Femur (tissue), 1 donor: ENCODE measurements at places on chromosomes 7 and 10.

- no peak for DNase-seq
Measured at GRCh38 chr7:48760528-48761265, 163.7 kb upstream of the CDC14C start.

DNA sequence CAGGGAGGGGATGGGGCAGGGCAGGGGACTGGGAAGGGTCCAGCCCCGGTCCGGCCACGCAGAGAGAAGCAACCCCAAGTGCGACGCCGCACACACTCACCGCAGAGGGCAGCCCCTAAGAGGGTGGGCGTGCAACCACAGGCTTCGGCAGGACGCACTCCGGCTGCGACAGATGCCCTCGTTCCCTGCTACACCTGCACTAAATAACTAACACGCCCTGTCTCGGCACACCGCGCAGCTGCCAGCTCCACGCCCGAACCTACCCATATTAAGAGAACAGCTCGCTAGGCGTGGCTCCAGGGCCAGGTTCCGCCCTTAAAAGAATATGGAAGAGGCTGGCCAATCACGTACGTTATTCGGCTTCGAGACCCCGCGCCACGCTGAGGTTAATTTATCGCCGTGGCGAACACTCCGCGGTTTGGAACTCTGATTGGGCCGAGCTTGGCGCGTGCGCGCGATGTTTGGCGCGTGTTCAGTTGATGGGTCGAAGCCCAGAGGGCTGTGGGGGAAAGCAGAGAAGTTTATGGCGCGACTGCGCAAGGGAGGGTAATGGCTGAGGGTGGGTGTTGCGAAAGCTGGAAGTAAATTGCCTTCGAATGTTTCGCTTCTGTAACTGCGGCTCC is 91.1 kb downstream of the OR13A1 start:
- no peak for DNase-seq

GRCh38 chr7:112080978-112081377 is 125.2 kb downstream of the DOCK4 start:
- peak; percentile 34 for DNase-seq

DNA sequence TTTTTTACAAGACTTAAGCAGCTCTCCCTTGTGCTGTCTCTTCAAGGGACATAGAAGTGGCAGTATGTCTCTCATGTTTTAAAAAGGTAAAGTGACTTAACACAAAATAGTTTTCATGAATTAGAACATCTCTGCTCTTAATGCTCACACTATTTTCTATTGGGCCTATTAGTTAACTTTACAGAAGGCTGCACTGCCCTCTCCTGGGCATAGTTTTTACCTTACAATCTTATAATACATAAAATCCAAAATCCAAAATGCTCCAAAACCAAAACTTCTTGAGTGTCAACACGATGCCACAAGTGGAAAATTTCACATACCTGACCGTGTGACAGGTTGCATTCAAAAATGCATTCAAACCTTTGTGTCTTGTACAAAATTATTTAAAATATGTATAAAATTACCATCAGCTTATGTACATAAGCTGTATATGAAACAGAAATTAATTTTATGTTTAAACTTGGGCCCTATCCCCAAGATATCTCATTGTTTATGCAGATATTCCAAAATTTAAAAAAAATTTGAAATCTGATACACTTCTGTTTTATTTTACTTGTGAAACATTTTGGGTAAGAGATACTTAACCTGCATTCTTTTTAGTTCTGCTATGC is 25.8 kb downstream of the TES start:
- DNase-seq: peak; percentile 44

DNA sequence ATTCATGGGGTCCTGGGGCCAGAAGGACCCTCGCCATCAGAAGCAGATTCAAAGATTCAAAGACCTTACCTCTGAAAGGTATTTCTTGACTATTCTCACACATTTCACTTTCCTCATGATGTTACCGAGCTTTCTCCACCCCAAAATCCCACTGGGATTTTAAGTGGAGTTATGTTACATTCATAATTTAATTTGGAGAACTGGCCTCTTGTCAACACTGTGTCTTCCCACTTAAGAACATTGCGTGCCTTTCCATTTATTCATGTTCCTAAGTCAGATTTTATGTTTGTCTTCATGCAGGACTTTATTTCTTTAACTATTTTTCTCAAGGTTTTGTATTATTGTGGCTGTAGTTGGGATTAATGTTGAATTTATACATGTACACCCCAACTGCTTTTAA is 123.5 kb upstream of the BMPER start:
- DNase-seq: no peak

DNA sequence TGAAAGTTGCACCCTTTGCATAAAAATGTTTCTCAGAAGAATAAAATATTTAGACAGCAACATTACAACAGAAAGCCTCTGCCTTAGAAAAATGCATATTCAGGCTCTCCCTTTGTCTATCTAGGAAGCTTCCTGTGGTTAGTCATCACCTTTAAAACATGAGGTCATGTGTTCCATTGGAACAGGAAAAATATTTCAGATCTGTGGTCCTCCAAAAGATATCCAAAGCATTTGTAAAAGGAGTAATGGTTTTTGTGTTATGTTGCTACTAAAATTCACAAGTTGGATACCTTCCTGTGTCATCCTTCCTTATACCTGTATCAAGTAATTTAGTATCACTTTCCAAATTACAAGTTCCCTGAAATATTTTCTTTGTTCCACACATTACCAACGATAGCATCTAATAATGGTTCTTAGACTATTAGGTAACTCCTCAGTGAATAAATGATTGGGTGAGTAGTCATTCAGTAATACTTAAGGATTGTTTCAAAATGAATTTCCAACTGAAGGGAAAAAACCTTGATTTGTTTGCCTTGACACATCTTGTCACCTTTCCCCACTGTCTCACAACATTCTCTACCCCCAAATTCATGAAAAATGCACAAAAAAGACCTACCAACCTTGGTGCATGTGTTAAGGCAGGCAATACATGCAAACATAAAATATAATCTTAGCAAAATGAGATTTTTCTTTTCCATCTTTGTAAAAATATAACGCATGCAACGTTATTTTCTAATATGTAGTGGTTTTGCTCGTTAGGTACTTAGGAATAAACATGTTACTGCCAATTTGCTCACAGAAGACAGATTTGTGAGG is 19.7 kb upstream of the RHOBTB1 start:
- DNase-seq: no peak

GRCh38 chr10:126147866-126148587 is 240.2 kb downstream of the ADAM12 start:
- peak; percentile 60 for DNase-seq

DNA sequence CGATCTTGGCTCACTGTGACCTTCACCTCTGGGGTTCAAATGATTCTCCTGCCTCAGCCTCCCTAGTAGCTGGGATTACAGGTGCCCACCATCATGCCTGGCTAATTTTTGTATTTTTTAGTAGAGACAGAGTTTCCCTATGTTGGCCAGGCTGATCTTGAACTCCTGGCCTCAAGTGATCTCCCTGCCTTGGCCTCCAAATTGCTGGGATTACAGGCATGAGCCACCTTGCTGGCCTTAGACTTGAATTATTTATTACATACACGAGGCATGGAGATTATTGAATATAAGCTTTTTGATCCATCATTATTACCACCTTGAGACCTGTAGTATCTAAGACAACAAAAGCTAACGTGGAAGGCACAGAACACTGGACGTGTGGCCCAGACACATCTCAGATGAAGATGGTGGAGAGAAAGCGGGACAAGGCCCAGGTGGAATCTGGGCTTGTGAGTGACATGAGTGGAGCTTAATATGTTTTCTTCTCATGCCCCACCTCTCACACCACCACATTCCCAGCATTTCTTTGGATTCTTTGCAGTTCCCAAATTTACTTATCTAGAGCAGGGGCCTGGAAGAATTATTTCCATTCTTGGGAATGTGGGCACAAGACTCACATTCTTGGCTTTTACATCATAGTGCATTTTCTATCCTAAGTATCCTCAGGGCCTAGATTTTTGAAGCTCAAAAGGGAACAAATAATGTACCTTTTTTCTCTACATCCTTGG is 76.6 kb downstream of the SUGCT start:
- no peak for DNase-seq

GRCh38 chr10:6208799-6209235 is 6.1 kb downstream of the PFKFB3 start:
- DNase-seq: no peak

DNA sequence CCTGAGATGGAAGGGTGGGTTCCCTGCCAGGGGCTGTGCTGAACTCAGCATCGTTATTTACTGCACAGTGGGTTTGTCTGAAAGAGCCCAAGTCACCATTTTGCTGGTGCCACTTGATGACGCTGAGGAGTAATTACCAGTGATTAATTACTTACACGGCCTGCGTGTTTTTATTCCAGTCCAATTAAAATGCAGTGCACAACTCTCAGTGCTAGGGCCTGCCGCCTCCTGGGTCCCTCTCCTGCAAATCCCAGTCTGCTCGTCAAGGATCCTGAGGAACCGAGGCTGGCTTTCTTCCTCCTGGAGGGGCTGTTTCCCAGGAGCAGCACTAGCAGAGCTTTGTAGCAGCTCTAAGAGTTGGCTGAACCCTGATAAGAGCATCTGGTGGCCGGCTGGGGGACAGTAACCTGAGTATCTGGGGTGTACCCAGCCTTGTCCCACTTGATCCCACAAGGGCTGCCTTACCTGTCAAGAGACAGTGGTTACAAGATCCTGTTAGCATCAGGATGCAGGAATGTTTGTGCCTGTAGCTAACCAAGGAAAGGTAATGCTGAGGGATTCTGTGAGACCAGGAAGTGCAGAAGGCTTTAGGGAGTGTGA is 45.1 kb upstream of the LRRC4 start:
- no peak for DNase-seq

DNA sequence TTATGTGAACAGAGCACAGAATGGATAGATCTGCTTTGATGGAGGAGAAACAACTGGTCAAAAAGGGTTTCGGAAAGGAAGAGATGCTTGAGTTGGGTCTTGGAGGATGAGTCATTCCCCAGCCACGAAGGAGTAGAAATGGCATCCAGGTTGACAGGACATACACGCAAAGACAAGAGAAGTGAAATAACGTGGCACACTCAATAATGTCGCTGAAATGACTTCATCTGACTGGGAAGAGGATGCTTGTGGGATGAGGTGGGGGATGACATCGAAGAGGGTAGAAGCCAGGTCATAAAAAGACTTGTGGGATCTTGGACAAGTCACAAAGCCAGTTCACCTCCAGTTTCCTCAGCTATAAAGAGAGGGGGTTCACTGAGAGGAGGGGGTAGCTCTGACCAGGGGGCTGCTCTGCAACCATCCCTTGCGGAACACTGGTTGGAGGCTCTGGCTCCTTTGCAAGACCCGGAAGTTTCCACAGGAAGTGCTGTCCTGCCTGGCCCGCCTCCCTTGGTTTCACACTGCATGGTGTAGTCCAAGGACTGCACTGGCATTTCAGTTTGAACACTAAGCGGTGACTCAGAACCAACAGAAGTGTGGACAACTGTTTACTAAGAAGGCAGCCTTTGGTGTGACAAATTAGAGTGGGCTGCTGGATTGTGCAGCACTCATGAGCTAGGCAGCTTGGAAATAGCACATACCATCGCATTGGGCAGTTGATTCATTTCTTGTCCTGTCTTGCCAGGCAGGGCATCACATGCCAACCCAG is 189.9 kb upstream of the ADO start:
- DNase-seq: no peak

- no peak for DNase-seq
Measured at GRCh38 chr7:98551611-98552273, 65.3 kb upstream of the NPTX2 start.

- no peak for DNase-seq
Measured at GRCh38 chr10:44703241-44704155, 207.6 kb upstream of the TMEM72 start.

GRCh38 chr7:133150760-133151159 is 68.9 kb upstream of the CHCHD3 start:
- DNase-seq: no peak

DNA sequence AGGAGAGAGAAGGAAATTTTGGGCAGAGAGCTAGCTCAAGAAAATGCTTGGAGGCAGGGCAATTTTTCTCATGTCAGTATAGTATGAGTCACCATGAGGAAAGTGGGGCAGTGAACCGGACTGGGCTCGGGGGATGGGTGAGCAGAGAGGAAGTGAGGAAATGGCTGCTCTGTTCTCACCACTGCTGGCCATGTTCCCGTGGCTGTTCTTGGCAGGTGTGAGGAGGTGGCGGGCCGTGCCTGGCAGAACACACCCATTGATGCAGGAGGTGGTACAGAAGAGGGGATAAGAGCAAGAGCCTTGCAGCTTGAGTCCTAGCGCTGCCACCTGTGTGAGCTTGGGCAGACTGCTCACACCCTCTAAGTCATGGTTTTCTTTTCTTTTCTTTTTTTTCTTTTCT is 304.4 kb upstream of the LYZL1 start:
- peak; percentile 76 for DNase-seq

DNA sequence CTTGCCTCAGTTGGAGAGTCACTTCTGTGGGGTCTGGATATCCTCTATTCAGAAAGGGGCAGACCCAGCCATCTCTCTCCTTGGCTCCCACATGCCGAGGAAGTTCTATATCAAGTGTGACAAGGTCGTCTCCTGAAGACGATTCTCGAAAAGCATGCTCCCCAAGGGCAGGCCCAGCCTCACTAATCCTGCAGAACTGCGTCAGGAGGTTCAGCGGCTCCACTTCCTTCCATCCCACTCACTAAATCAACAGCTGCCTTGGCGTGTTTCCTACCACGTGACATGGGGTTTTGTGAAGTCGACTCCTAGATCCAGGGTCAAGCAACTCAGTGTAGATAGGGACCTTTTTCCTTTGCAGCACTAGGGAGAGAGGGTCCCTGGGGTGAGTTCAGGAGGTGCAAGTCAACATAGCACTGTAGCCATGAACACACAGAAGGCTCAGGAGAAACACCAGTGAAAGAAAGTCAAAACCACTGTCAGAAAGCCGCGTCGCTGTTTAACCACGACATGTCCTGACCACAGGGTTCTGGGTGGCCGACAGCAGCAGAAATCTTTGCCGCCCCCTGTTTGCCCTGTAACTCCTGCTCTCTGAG is 156.4 kb downstream of the PRPF18 start:
- DNase-seq: peak; percentile 59

- DNase-seq: no peak
Measured at GRCh38 chr10:66176772-66177171, 749.1 kb upstream of the LRRTM3 start.

DNA sequence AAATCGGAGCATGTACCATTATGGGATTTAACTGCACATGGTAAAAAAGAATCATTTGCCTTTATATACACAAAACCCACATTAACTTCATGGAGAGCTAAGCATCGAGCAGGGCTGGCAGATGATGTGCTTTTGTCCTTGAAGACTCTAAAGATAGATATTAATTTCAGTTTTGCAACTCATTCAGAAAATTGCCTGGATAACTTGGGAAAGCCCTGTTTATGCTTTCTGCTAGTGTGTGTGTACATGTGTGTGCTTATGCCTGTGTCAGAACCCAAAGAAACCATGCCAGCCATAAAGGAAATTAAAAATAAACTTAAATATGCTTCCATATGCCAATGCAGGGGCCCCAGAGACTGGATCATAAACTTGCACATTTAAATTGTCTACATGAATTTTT is 640.0 kb downstream of the PARD3 start:
- DNase-seq: no peak

GRCh38 chr10:63866747-63867140 is 345.5 kb downstream of the REEP3 start:
- no peak for DNase-seq
